ENCODE measurements at places on chromosomes 3 and 15.

GRCh38 chr3:47430606-47431005, 45.1 kb downstream of the SCAP start:
- no peak for DNase-seq

DNA sequence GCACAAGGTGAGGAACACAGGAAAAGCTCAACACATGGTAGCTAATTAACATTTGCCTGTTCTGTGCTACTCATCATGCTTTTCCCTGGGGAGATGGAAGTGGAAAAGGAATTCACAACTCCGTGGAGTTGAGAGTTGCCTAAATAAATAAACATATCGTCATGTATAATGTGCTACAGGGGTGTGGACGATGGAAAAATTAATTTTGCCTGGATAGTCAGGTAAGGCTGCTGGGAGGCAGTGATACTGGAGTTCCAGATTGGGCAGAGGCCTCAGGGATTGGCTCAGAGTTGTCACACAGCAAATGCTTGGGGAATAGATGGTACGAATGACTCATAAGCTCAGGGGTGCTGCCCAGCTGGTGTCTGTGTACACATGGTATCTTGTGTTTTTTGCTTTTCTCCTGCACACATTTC, 3.1 kb upstream of the ABHD6 start:
- no peak for DNase-seq

GRCh38 chr15:66631616-66632263, 65.9 kb upstream of the LCTL start:
- no peak for DNase-seq

DNA sequence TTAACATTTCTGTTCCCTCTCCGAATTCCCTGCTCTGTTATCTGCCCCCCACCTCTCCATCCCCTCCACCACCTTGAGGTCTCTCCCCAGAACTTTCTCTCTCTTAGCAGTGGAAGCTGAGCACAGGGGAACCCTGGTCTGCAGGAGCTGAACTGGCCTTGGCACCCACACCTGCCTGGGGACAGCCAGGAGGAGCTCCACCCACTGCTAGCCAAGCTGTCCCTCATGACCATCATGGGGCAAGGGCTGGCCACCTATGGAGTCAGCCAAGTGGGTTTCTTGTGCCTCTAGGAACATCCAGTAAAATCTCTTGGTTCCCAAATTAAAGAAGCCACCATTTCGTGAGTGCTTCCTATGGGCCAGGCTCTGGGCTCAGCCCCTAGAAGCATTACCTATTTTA, 276.4 kb upstream of the TLE3 start:
- no peak for DNase-seq

DNA sequence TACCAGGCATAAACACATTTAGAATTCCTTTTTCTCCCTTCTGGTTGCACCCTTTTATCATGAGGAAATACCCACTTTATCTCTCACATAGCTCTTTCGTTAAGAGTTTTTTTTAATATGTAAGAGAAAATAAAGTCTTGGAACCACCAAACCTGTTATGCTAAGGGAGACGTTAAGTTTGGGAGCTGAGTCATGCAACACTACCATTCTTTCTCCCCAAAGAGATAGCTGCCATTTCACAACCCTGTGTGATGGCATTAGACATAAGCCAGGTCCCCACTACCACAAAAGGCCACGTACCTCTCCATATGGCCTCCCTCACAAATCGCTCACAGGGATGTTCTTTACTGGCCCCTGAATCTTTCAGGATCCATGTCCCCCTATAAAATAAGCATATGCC, 7.6 kb upstream of the NIPA1 start:
- no peak for DNase-seq

DNA sequence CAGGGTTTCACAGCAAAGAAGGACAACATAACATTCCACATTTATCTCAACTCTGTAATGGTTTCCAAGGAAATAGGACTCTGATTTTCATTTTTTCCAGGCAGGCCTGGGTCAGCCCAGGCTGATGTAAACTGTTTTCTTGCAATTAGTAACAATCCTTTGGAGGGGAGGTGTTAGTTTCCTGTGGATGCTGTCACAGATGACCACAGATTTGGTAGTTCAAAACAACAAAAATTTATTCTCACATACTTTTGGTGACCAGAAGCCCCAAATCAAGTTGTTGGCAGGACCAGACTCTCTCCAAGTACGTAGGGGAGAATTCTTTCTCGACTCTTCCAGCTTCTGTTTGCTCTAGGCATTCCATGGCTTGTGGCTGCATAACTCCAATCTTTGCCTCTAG, 88.0 kb downstream of the EDEM1 start:
- no peak for DNase-seq

GRCh38 chr3:151347432-151347831, 18.1 kb upstream of the P2RY13 start:
- no peak for DNase-seq

DNA sequence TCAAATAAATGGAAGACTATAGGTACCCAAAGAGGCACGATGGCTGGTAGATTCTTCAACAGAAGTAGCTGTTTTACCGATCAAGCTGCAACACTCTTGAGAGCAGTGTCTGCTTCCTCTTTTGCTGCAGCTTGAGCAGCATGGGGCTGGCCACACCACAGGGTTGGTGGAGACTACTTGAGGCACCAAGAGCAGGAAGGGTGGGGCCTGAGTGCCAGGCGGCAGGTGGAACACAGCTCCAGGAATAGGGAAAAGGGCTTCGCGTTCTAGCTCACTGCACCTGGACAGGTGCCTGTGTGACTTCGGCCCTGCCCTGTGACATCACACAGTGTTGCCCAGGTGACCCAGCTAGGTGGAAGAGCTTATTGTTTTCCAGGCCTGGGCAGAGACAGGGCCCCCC, at the start of gene CCDC33:
Gene CCDC33 (plus strand): TSS at position 365 of the 400 bp plus-strand sequence. CDS start 394 bp downstream, outside the sequence.
- no peak for DNase-seq

DNA sequence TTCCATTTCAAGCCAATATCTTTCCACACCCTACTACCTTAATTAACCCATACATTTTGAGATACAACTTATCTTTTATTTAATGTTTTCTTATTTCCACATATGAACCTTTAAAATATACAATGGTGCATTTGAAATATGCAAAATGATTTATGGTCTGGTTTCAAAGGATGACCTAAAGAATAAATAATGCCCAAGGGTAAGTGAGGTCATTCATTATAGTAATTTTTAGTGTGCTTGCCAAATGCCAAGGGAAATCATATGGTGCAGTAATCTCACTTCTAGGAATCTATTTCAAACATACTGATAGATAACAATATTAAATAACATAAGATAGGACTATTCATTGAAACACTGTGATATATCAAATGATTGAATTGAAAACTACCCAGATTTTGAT, 1055.4 kb downstream of the AGBL1 start:
- DNase-seq = no peak

DNA sequence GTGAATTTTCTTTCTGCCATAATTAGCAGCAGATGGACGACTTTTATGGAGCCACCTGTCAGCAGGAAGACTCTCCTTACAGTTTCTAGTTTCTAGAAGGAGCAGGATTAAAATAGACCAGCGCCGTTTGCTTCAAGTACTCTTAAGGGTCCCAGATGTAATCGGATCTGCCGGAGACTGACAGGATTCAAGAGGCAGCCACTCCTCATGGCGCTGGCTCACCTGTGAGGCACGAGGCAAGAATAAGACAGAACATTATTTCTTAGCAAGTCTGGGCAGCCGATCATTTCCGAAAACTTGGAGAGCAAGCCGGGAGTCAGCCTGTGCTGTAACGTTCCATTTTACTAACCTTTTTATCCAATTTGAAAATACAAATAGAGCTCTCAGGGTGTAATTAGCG, 410.4 kb upstream of the RORA start:
- no peak for DNase-seq

GRCh38 chr3:4687167-4687566, 194.0 kb downstream of the ITPR1 start:
- DNase-seq = no peak

- DNase-seq = no peak
Observed at GRCh38 chr3:122219242-122219872, 35.9 kb downstream of the CASR start.

DNA sequence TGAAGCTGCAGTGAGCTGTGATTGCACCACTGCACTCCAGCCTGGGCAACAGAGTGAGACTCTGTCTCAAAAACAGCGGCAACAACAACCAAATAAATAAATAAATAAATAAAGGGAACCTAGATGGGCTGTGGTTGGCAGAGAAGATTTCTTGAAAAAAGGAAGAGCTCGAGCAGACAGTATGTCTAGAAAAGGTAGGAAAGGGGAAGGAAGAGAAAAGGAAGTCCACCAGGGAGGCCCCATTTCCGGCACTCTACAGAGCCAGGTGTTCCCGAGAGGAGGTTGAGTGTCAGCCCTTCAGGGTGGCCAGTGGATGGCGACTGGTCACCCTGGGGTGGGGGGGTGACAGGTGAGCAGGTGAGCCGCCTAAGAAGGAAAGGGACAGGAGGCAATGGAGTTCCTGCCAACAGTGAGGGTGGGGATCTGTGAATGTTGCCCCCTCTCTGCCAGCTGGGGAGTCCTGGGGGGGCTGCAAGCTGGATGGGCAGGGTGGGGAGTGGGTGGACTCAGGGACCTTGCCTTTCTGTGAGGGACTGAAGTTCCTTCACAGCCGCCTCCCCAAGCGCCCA, 14.8 kb downstream of the PAQR5 start:
- no peak for DNase-seq

DNA sequence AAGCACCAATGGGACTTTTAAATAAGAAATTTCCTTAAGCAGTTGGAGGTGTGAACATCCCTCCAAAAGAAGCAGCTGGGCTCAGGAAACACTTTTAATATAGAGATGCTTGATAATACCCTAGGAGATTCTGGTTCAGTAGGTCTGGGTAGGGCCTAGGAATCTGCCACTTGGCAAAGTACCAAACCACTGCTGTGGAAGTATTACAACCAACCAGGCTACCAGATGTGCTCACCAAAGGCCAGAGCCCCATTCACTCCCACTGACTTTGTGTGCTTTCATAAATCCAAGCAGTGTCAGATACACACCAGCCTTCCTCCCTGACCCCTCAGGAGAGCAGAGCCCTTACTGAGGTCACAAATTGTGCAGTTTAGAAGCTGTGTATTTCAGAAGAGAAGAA, 162.6 kb downstream of the CCNL1 start:
- no peak for DNase-seq

- DNase-seq = no peak
Observed at GRCh38 chr3:157865352-157866000, 240.7 kb downstream of the SHOX2 start.

DNA sequence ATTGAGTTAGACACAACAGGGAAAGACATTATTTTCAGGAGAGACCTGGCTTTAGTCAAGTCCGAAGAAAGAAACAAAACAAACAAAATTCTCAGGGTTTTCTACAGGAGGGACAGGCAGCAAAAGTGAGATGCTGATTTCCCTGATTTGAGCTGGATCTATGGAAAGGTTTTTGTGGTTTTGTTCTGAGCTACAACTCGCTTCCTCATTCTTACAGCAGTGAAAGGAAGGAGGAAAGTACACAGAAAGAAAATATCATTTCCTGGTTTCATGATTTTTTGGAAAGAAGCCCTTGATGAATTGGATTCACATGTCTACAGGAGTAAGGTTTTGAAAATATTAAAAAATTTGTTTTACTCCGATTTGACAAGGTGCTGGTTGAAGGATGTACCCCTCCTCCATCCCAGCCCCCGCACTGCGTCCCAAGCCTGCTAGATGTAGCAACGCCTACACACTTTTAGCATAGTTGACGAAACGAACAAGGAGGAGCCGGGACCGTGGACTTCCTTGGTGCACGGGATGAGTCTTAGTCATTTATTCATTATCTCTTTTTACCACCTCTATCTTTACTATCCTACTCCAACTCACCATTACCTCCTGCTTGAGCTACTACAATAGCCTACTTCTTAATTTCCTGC, 10.8 kb downstream of the PRICKLE2 start:
- DNase-seq = no peak

GRCh38 chr15:59295261-59296001, 77.2 kb downstream of the MYO1E start:
- DNase-seq = no peak

DNA sequence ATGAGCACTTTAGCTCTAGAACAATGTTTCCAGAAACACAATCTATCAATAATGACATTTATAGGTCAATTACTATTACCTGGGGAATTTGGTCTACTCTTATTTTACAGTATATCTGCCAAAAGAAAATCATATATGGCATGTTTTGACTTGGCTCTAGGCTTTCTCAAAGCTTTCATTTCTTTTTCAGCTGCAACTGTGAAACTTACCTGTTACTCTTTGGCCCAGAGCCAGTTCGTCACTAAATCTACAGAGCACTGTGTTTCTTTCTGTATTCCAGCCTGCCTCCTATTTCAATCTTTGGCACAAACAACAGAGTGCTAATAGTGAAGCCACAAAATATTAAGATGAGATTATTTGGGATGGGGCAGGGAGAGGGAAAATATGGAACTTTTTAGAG, 76.0 kb downstream of the P2RY1 start:
- no peak for DNase-seq

DNA sequence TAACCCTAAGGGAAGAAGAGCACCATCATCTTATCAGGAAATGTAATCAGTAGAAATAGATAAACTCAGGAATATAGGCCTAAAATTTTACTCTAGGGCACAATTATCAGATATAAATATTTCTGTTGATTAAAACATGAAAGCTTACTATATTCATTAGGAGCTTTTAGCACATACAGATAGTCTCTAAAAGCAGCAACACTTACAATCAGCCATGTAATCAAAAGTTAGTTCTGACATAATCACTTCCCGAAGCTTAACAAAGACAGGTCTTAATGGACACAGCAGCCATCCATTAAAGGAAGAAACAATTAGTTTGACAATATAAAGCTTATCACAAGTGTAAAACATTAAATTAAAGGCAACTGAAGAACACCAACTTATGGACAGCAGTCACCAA, 30.6 kb downstream of the DCLK3 start:
- no peak for DNase-seq

DNA sequence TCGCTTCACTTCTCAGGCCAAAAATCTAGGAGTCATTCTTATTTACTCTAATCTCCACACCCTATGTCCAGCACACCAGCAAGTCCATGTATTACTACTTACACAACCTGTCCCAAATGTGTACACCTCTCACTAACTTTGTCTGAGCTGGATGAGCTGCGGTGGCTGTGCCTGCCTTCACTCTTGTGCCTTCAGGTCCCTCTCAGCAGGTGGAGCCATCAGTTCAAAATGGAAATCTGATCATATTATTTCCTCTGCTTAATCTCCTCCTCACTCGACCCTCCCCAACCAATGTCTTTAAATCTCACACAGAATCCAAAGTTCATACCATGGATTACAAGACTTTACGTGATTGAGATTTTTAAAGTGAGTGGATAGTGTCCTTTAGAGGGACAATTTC, 82.8 kb downstream of the SSR3 start:
- no peak for DNase-seq

GRCh38 chr3:19970327-19970726, 23.4 kb downstream of the RAB5A start:
- no peak for DNase-seq

DNA sequence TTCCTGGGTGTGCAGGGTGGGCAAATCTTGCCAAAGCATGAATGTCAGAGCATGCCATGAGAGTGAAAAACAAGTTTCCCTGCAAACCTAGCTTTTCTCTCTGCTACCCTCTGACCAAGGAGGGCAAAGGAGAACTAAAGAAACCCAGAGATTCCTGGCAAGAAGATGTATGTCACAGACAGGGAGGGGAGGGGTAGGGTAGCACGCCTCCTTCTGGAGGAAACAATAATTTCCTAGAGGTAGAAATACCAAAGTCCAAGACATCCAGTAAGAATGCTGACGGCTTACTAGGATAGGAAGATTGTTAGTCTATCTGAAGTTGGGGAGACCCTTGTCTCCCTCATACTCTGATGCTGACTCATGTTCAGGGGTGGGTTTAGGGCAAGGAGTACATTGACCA, 203.9 kb downstream of the NR1D2 start:
- no peak for DNase-seq

- no peak for DNase-seq
Observed at GRCh38 chr3:122101646-122102045, 46.5 kb downstream of the CD86 start.
